ENCODE measurements at places on chromosomes 6 and 20. TPM values are rescaled to one million over a fixed set of nuclear protein-coding genes. Genes with fewer than 3 reads are reported as not detected.

DNA sequence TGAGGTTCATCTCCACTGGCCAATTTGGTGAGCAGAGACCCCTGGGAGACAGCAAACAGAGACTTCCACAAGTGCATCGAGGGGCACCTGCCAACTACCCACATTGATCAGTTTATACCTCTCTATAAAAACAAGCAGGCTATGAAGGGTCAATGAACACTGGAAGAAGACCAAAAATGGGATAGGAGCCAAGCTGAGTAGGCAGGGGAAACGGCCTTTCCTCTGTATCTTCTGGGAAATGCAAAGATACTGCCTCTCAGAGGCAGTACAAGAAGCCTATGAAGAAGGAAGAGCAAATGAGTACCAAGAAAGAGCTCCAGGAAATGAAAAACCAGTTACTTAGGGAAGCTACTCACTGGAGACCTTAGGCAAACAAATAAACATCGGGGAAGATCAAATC, 247.7 kb downstream of the GMDS start:
- DNase-seq, result no peak

DNA sequence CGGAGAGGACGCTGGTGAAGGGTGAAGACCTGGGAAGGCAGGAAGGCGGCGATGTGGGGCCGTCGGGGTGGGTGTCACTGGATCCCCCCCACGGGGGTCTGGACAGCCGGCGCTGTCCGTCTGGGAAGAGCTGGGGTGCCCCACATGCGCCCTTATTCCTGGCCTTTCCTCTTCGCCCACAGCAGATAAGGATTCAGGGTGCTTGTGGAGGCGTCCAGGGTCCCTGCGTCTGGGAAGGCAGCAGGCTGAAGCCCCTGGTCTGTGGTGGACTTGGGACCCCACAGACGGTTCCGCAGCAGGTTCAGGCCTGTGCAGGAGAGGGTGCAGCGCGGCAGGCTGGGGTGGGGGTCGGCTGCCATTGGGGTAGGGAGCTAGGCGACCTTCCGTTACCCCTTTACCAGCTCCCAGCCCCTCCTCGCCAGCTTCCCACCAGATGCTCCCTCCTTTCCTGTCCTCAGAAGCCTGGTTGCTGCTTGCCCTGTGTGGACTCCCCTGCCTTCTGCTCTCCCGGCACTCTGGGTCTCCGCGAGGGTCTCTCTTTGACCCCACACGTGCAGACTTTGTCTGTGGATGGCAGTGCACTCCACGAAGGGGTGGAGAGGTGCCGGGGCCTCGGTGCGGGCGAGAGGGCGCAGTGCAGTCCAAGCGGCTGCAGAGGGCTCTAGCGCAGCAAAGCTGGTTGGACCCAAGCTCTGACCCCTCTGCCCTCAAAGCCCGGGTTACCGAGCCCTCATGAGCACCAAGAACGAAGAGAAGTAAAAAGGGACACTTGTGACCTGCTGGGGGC, 2.1 kb upstream of the GATA5 start:
- no peak for DNase-seq

DNA sequence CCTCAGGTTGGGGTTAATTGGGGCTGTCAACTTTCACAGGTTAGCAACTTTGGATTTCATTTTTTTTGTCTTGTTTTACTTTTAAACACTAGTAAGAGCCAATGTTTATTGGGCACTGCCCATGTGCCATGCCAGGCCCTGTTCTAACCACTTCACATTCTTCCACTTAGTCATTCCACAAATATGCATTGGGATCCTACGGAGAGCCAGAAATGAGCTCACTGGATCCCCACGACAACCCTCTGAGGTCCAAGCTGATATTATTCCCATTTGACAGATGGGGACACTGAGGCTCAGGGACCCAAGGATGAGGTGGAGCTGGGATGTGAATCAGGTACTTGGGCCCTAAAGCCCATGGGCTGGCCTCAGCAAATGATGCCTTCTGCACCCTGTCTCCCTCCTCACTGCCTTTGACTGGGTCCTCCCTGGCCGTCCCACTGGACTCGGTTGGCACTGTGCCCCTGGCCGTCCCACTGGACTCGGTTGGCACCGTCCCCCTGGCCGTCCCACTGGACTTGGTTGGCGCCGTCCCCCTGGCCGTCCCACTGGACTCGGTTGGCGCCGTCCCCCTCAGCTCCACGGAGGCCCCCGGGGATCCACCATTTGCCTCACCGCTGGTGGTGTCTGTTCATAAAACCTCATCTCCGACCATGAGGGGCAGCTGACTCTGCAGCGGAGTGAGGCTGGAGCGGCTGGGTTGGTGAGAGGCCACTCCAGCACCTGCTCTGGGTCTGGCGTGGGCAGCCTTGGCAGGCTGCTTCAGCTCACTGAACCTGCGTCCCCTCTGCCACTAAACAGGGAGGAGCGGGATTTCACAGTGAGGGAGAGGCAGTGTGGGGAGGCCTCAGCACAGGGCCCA, 4.8 kb upstream of the PMEPA1 start:
- peak; percentile 77 for DNase-seq

- peak; percentile 78 for DNase-seq
These were observed 23.4 kb downstream of the FAM217A start for GRCh38 chr6:4055420-4056041.

DNA sequence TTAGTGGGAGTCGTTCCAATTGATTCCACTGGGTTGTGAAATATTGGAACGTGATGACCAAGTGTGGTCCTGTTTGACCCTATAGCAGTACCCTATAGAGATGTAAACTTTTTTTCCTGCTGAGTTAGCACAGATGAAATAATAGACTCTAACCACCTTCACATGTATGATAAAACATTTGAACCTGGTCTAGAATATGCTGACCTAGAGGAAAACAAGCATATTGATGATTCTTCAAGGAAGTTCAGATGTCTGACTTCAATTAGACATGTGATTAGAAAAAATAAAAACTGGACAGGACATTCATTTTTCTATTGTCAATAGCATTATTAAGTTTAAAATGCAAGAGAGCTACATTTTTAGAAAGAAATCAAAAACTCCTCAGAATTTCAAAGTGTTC, 402.1 kb downstream of the ARHGAP18 start:
- DNase-seq, result no peak

DNA sequence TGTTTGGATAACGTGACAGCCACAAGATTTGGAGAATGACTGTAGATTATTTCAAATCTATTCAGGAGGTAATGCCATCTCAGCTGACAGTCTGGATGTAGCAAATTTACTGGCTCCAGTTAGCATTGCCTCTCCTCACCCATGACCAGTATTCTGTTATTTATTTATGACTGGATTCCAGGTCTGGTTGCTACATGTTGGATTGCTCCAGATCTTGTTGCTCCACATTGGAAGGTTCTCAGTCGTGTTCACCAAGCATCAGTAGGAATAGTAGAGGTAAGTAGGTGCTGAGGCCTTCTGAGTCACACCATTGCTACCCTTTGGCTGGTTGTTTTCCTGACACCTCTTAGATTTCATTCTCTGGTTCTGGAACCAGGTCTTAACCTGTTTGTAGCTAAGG, 69.5 kb upstream of the ELOVL5 start:
- DNase-seq, result no peak

- DNase-seq, result no peak
These were observed 40.4 kb upstream of the POPDC3 start for GRCh38 chr6:105220186-105220585.

GRCh38 chr20:23308908-23309307, 41.7 kb upstream of the NXT1 start:
- no peak for DNase-seq

- no peak for DNase-seq
These were observed 662.4 kb downstream of the UTRN start for GRCh38 chr6:144947398-144947976.

DNA sequence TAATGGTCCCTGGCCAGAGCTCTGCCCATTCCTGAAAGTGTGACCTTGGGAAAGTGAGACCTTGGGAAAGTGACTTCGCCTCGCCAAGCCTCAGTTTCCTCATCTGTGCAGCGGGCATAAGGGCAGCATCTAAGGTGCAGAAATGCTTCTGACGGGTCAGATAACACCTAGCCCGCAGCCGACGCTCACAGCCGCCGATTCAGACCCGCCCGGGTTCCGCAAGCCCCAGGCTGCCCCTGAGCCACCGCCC, 486 bp downstream of the FKBP1A start:
- no peak for DNase-seq

- no peak for DNase-seq
These were observed 27.1 kb downstream of the NCOA5 start for GRCh38 chr20:46062621-46063020.

- DNase-seq, result no peak
These were observed 39.3 kb upstream of the DUSP22 start for GRCh38 chr6:252775-253535.

DNA sequence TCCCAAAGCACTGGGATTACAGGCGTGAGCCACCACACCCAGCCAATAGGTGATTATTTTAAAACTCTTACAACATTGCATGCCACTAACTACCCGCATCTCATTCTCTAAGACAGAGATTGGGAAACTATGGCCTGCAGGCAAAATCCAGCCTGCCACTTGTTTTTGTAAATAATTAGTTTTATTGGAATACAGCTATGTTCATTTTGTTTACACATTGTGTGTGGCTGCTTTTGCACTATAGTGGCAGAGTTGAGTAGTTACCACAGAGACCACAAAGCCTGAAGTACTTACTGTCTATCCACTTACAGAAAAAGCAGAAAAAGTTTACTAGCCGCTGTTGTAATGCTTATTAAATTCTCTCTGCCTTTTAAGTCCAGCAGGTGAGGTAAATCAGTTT, 16.4 kb upstream of the PKIG start:
- DNase-seq, result peak; percentile 75

DNA sequence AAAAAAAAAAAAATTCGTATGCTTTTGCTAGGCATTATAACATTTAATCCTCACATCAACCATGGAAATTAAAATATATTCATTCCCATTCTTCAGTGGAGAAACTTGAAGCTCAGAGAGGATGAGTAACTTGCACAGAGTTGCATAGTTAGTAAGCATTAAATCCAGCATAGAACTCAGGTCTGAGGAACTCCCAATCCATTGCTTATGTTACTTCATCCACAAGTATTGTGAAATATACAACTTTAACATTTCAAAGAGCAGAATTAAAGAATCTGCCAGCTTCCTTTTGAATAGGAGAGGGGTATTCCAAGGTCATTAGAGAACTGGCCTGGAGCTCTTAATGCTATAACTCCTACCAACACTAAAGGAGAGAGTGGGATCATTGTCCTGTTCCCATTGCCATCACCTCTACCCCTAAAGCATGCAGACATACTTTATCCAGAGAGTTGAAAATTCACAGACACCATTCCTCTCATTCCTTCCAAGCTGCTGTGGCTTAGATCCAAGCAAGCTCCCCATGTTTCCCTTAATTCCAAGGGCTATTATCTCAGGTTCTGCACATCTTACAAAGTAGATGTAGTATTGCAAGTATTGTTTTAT, 91.9 kb downstream of the FLRT3 start:
- DNase-seq, result peak; percentile 7

- no peak for DNase-seq
These were observed 105.4 kb downstream of the FYN start for GRCh38 chr6:111767752-111768430.

GRCh38 chr6:24064832-24065231, 61.2 kb upstream of the NRSN1 start:
- DNase-seq, result no peak

DNA sequence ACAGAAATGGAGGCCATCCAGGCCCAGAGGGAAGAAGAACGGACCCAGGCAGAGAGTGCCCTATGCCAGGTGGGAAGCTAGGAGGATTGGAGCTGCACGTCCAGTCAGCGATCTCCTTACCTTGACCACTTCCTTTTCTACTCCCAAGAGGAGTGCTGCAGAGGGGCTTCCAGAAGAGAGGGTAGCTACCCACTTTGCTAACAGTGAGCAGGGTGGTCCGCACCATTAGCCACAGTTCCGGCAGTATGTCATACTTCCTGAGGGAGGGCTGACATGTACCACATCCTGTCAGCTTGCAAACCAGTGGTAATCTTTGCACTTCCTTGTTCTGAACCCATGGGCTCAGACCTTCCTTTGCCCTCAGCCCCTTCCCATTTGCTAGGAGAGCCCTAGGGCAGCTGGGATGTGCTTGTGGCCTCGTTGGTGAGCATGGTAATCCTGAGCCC, 35.4 kb downstream of the CEP250 start:
- no peak for DNase-seq

- DNase-seq, result no peak
These were observed 121.4 kb upstream of the ADGRF1 start for GRCh38 chr6:47163536-47163935.

DNA sequence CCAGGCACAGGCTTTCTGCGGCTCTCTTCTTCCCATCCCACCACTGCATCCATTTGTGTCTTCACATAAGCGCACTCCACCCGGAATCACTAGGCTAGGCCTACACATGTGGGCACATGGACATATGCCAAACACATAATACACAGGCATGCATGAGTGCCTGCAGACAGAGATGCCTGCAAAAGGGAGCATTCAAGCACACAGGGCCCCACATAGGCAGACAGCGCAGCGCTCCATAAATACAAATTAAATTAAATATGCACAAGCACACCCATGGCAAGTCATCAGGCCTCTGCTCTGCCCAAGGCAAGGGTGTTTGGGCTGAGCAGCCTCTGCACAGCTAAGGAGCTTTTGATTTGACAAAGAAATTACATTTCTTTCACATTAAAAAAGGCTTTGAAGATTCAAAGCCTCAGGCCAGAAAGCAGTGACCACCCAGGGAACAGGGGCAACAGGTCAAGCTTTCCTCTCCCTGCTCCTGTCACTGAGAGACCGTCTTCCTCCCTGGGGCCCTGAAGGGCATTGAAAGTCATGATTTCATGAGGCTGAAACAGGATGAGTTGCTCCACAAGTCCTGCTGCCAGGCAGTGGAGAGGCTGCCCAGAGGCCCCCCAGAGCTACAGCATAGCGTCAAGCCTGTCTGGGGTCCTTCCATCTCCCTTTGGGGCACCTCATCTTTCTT, 134.2 kb upstream of the LRFN2 start:
- DNase-seq, result no peak

DNA sequence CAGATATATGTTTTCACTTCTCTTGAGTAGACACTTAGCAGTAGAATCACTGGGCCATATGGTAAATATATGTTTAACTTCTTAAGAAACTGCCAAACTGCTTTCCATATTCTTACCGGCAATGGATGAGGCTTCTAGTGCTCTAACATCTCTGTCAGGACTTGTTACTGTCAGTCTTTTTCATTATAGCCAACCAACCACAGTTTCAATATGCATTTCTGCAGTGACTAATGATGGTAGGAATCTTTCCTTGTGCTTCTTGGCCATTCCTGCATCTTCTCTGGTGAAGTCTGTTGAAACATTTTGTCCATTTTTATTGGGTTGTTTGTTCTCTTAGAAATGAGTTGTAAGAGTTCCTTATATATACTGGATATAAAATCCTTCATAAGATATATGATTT, 66.0 kb upstream of the SYNDIG1 start:
- peak; percentile 33 for DNase-seq

- DNase-seq, result no peak
These were observed 112.6 kb downstream of the PLCB1 start for GRCh38 chr20:8244637-8245036.

GRCh38 chr6:145457556-145457955, 277.8 kb downstream of the EPM2A start:
- DNase-seq, result no peak

The CCN5 gene
- total RNA-seq, result not detected

The PHF10 gene
- 15.8 TPM for total RNA-seq

The TRIM26 gene
- 32.4 TPM for total RNA-seq

The GSTA3 gene
- total RNA-seq, result not detected

The SMPDL3A gene
- 4.8 TPM for total RNA-seq

The DUSP15 gene
- total RNA-seq, result not detected

The DSTN gene
- 526 TPM for total RNA-seq

The ME1 gene
- total RNA-seq, result 32.9 TPM

The WFDC5 gene
- not detected for total RNA-seq

The PLN gene
- not detected for total RNA-seq

The DDX43 gene
- total RNA-seq, result not detected

The SLC35F1 gene
- not detected for total RNA-seq

The LGSN gene
- total RNA-seq, result not detected

The FHL5 gene
- total RNA-seq, result not detected

The OR2B6 gene
- total RNA-seq, result not detected

The TXLNB gene
- 0.07 TPM for total RNA-seq

The SLC22A7 gene
- total RNA-seq, result not detected
